Neural progenitor cell (in vitro differentiated cells): ENCODE measurements at places on chromosomes 3 and 15. TPM values are rescaled to one million over a fixed set of nuclear protein-coding genes. Genes with fewer than 3 reads are reported as not detected.

DNA sequence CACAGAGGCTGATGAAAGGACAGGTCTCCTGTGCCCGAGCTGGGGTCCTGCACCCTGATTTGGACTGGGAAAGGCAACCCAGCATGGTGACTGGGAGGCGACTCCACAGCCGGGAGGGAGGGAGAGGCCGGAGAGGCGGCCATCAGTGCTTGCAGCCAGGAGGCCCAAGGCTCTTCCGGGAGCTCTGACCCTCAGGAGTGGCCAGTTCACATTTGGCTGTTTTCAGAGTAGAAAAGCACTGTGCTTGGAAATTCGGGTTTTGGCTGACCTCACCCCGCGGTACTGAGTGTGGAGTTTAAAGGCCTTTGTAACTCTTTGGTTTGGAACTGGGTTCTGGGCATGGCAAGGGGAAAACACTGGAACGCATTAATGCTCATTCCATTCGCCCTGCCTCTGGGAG, 31.9 kb downstream of the SMAD6 start:
- DNase-seq, result no peak

DNA sequence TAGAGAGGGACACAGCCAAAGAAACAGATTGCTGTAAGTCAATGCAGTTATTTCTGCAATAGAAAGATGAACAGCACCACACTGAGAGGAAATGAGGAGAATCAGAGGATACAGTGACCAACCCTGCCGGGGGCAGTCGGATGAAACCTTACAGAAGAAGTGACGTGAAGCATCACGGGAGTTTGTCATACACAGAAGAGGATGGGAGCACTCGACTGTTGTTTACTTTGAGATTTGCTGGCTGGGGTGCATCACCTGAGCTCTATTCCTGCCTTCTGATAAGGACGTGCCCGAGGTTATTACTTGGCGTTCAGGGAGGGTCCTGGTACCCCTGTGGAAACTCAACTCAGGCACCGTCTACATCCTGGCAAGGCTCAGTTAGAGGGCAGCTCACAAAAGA, 45.4 kb downstream of the MAGEF1 start:
- no peak for DNase-seq

GRCh38 chr3:177679568-177680471, 482.5 kb upstream of the TBL1XR1 start:
- peak; percentile 22 for DNase-seq

The CALML4 gene
- total RNA-seq, result 9.0 and 22.7 TPM in 2 replicates

DNA sequence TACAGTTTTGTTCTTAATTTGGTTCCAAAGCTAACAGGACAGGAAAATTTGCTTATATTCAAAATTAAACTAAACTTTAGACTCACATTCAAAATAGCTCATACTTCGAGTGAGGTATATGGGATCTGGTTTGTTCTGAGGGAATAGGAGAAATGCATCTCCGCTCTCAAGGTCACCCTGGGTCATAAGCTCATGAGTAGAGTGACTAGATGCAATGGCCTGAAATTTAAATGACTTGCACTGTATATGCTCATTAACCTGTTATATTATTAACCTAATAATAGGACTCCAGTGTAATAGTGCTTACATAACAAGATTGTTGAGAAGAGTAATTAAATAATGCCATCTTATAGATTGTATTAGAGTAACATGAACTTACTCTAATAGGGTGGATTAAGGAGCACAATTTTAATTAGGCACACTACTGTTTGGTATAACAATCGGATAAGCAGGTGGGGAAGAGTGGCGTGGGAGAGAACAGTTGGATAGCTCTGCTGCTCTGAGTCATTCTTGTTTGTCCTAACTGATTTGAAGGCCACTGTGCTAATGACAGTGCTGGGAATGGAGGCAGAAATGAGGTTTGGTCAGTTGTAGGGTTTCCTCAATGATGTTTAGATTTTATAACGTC, 5.2 kb downstream of the NKTR start:
- peak; percentile 6 for DNase-seq

- peak; percentile 20 for DNase-seq
Observed at GRCh38 chr3:11076711-11077110, 77.6 kb upstream of the HRH1 start.
